Inflammatory macrophage treated with lipopolysaccharide for 1 hour (primary cell): ENCODE measurements at places on chromosomes 3 and 15.

- DNase-seq = no peak
These were observed 23.3 kb upstream of the C15orf39 start for GRCh38 chr15:75178171-75178937.

- no peak for DNase-seq
These were observed 36.2 kb upstream of the LDHAL6B start for GRCh38 chr15:59170295-59171066.

GRCh38 chr15:100124936-100125335 is 216.8 kb downstream of the ADAMTS17 start:
- no peak for DNase-seq

GRCh38 chr3:12408984-12409683 is 75.1 kb upstream of the TSEN2 start:
- DNase-seq = no peak

GRCh38 chr3:135325726-135326235 is 530.7 kb downstream of the EPHB1 start:
- DNase-seq = no peak

- no peak for DNase-seq
These were observed 73.5 kb downstream of the DAPK2 start for GRCh38 chr15:63972801-63973200.

DNA sequence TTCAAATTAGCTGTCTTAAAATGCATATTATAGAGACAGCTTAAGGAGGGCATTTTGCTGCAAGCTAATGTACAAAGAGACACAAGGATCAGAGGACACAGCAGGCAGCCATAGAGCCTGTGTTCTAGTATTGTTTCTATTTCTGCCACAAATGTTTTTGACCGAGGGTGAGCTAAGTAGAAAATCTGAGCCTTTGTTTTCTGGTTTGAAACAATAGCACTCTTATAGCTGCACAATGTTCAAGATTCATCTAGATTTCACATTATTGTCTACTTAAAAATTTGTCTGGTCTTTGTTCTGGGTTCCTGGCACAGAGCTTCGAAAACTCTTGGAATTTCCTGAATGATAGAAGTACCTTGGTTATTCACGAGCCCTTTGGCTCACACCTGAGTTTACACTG is 40.0 kb upstream of the TUSC7 start:
- no peak for DNase-seq

DNA sequence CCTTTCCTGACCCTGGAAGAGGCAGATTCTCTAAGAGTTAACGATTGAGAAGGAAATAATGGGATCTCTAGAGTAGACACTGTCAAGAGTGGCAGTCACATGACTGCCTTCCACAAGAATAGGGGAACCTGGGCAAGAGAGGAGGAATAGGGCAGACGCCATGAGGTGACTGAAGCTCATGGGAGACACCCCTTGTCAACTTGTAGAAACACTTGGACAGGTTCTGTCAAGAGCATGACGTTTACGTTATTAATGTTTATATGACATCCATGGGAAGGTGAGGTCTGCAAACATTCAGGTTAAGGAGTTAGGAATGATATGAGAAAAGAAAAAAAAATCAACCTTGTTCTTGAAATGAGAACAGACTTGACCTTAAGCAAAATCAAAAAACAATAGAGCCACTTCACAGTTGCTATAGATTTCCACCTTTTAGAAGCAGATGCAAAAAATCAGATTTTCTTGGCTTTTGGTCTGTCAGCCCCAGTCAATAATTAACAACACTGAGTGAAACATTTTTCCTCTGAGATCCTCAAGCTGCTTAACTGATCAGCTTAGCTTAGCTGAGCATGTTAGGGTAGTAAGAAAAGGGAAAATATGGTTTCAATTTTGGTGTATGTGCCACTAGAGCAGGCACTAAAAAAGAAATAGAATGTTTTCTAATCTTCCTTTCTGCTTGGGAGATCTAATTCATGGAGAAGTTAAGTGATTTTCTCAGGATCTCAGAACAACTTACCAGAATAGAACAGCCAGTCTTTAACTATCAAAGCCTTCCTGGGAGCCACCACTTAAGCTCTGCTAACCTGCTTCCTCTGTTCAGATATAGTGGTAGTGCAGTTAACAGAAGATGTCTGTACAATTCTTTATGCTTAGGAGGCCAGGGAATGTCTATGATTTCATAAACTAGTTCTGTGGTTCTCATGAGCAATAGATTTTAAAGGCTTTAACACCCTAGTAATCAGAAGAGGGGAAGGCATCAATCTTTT is 116.9 kb downstream of the B3GALNT1 start:
- no peak for DNase-seq

DNA sequence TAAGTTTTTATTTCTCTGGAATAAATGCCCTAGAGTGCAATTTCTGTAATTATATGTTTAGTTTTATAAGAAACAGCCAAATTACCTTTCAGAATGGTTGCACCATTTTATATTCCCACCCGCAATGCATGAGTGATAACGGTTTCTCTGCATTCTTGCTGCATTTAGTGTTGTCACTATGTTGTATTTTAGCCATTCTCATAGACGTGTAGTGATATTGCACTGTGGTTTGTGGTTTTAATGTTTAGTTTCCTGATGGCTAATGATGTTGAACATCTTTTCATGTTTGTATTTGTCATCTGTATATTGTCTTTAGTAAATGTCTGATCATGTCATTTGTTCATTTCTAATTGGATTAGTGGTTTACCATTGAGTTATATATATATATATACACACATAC is 73.0 kb upstream of the GOLIM4 start:
- DNase-seq = no peak

- peak; percentile 31 for DNase-seq
These were observed 576 bp upstream of the RPAP1 start for GRCh38 chr15:41544650-41545015.

DNA sequence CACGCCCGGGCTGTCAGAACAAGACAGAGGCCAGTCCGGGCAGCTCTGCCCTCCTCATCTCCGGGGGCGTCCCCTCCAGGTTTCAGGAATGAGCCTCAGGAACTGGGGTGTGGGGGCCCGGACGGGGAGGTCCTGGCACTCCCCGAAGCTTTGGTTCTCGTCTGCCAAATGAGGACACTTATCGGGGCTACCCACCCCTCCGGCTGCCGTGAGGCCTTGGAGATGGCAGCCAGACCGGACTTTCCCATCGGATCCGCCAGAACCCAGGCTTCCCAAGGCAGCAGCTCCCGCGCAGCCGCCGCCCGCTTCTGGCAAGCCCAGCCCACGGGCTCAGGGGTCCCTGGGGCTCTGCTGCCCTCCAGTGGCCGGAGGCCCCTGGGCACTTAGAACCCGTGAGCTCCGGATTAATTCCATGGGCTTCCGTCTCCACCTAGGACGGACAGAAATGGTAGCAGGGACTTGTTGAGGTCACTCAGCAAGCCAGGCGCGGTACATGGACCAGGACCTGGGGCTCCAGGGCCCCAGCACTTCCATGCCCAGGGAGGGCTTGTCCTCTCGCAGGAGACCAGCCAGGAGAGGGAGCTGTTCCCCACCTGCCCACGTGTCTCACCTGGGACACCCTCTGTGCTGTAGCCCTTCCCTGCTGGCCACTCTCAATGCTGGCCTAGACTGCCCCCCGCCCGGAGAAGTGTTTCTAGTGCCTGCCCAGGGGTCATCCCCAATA is 89.4 kb downstream of the LINGO1 start:
- DNase-seq = peak; percentile 73

DNA sequence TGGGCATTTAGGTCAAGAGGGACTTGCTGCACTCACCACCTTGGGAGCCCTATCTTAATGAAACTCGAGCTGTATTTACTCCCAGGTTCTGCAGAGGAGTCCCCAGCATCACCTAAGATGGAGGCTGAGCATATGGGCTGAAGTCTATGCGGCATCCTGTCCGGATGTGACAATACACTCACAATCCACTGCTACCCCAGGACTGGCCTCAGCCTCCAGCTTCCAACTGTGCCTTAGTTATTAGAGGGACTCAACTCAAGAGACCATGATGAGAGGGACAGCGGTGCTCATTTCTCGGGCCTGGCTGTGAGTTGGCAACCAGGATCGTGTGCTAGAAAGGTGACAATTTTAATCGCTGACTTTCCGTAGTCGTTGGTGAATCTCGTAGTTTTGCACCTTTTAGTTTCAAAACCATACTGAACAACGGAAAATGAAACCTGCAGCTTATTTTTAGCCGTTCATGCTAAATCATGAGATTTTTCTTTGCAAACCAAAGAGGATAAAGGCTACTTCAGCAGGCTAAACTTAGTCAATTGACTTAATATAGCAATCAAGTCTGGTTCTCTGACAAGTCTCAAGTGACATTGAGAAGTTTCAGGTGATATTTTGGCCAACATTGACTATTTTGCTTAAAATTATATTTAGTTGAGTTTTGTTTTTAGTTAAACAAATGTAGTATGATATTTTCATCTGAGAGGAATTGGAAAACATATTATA is 11.1 kb downstream of the ZBTB38 start:
- DNase-seq = no peak

- DNase-seq = no peak
These were observed 102.4 kb upstream of the LRIG1 start for GRCh38 chr3:66603151-66603611.

DNA sequence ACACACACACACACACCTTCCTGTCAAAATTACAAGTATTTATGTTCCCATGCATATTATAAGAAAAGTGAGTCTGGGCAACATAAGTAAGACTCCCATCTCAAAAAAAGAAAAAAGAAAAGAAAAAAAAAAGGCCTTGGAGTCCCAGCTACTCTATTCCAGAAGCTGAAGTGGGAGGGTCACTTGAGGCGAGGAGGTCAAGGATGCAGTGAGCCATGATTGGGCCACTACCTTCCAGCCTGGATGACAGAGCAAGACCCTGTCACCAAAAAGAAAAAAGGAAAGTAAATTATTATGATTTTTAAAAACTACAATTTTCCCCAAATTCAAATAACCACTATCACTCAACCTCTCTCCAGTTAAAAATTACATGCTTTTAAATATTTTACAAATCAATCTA is 113.1 kb downstream of the STAG1 start:
- DNase-seq = no peak

DNA sequence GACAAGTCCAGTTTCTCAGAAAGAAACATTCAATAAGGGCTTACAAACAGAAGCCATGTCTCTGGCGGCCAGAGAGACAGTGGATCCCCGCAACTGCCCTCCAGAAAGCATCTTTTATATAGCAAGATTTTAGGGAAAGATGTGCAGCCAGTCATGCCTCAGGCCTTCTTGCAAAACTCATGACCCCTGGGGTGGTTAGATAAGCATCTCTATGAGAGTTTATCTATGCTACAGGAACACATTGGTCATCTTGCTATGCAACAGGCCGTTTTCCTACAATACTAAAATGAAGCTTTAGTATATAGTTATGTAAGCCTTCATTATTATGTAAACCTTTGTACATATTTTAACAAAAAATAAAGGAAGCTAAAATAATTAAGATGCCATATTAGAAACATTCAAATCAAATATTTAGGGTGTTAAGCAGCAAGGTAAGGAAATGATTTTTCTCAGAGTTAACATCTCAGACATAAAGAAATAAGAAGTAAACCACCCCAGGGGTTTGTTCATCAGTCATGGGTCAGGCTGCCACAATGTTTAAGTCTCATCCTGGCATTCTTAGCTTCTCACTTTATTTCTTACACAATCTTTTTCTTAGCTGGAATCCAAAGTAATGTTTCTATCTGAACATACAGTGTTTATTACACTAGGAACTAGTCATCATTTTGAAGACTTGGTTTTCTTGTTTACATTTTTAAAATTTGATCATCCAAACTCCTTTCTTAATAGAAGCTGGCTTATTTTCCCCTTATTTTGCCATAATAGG is 6.3 kb upstream of the FSIP1 start:
- DNase-seq = no peak

DNA sequence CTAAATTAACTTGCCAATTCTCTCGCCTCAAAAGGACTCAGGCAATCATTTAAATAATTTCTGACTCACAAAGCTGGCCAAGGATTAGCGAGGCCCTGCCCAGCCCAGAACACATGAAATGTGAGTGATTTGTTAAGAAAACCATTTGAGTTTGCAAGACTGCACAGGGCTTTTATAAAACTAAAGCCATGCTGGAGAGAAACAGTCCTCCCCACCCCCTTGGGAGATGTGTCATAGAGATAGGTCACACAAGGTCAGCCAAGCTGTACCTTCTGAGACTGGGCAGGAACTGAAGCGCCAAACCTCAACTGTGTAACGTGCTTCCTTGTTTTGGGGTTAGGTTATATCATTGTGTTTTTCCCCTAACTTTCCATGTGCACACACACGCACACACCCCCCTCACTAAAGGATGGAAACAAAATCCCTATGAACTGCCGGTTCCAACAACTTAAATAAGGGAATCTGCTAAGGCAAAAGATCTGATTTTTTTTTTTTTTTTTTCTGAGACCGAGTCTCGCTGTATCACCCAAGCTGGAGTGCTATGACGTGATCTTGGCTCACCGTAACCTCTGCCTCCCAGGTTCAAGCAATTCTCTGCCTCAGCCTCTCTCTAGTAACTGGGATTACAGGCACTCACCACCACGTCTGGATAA is 8.1 kb downstream of the SPATA12 start:
- DNase-seq = peak; percentile 84

GRCh38 chr15:93212578-93212977 is 123.6 kb upstream of the RGMA start:
- no peak for DNase-seq

GRCh38 chr15:79430901-79431635 is 1.1 kb upstream of the MINAR1 start:
- DNase-seq = no peak

DNA sequence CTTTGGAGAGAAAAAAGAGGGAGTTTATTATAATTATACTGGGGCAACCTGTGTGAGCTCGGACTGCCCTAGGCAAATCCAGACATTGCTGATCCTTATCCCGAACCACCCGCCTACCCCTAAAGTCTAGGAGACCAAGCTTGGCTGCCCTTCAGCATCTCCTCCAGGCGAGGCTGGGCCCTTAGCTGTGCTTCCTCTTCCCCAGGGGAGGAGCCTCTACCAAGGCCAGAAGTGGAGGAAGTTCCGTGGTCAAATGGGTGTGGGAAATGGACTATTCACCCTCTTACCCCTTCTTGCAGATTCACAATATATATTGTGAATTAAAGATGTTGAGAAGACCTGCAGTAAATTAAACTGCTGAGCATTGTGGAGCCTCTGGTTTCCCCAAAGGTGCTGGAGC is 158.3 kb upstream of the HES1 start:
- peak; percentile 75 for DNase-seq

- DNase-seq = peak; percentile 54
These were observed 15.8 kb upstream of the SLC27A2 start for GRCh38 chr15:50166216-50166615.

DNA sequence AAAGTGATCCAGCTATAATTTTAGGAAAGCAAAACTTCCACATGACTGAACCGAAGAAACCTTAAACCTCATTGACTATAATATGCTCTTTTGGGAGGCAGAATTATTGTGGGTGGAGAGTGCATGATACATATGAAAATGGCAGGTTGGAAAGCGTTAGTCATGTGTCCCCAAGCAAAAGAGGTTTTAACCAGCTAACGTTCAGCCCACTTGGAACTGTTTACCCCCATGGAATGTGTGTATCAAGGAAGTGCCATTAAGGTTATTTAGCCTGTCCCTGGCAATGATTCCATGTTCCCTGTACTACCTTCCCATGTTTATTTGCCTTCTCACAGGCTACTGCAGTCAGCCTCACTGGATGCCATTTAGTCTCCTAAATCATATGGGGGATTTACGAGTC is 44.1 kb upstream of the LRRC58 start:
- no peak for DNase-seq

GRCh38 chr3:106130384-106131198 is 261.8 kb upstream of the CBLB start:
- DNase-seq = no peak

- peak; percentile 94 for DNase-seq
These were observed 14.2 kb downstream of the IQGAP1 start for GRCh38 chr15:90402223-90402622.
